ENCODE measurements at places on chromosomes 2 and 18.

GRCh38 chr2:27003007-27003406 lies 29.8 kb upstream of the TMEM214 start:
- no peak for DNase-seq
- peaks cover 2% of the 10 kb centered on the region for H3K27me3 ChIP-seq
- H3K36me3 ChIP-seq, result no peaks in the 10 kb centered on the region
- H3K4me1 ChIP-seq, result no peaks in the 10 kb centered on the region
- H3K4me3 ChIP-seq, result no peak overlapping the region

DNA sequence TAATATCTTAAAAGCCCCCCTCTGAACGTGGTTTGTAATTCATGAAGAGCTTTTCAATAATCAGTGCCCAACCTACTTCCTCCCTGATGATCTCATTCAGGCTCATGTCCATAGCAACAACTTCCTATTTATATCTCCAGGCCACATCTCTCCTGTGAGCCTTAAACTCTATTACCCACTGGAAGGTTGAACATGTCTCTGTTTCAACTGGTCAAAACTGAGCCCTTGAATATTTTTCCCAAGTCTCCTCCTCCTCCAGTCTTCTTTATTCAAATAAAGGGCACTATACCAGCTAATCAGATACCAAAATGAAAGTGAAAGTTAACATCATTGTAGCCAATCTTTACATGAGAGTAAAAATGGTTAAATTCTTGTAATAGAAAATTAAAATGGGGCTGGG lies 63.7 kb upstream of the ITGA4 start:
- no peaks in the 10 kb centered on the region for H3K36me3 ChIP-seq
- DNase-seq, result no peak
- peak overlapping the region; percentile 23 for H3K27ac ChIP-seq
- peak overlapping the region; percentile 57 for H3K4me3 ChIP-seq
- peaks cover 8% of the 10 kb centered on the region for H3K4me1 ChIP-seq

- DNase-seq, result no peak
- H3K27me3 ChIP-seq, result peaks cover 6% of the 10 kb centered on the region
- no peaks in the 10 kb centered on the region for H3K36me3 ChIP-seq
- no peaks in the 10 kb centered on the region for H3K4me1 ChIP-seq
- no peak overlapping the region for H3K27ac ChIP-seq
Observed at GRCh38 chr2:174052584-174052976, 87.4 kb upstream of the SP3 start.

DNA sequence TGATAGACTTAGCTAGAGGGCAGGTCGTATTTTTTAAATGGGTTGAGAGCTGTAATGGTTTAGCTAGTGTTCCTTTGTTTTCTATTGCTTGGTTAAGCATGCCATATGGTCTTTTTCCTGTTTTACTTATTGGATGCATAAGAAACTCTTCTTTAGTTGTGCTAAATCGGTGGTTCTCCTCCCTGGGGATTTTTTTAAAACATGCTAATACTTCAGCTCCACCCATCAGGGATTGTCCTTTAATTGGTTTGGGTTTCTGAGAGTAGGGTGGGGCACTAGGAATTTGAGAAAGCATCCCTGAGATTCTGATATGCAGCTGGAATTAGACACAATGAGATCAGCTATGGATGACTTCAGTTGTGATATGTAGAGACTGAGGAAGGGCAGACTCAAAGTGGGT lies 497.2 kb downstream of the THSD7B start:
- no peaks in the 10 kb centered on the region for H3K4me1 ChIP-seq
- H3K27ac ChIP-seq, result no peak overlapping the region
- no peak overlapping the region for H3K4me3 ChIP-seq
- DNase-seq, result no peak

- H3K36me3 ChIP-seq, result no peaks in the 10 kb centered on the region
- no peak overlapping the region for H3K4me3 ChIP-seq
- H3K4me1 ChIP-seq, result peaks cover 26% of the 10 kb centered on the region
- no peak for DNase-seq
Observed at GRCh38 chr2:136375017-136375901, 257.3 kb upstream of the CXCR4 start.

GRCh38 chr2:172671501-172671900 lies 64.1 kb upstream of the RAPGEF4 start:
- H3K27me3 ChIP-seq, result peaks cover 5% of the 10 kb centered on the region
- no peak for DNase-seq
- no peaks in the 10 kb centered on the region for H3K4me1 ChIP-seq
- H3K27ac ChIP-seq, result no peak overlapping the region
- H3K36me3 ChIP-seq, result no peaks in the 10 kb centered on the region

- no peak for DNase-seq
- H3K27me3 ChIP-seq, result peaks cover 2% of the 10 kb centered on the region
- H3K36me3 ChIP-seq, result no peaks in the 10 kb centered on the region
- H3K4me3 ChIP-seq, result no peak overlapping the region
- no peak overlapping the region for H3K27ac ChIP-seq
Observed at GRCh38 chr2:16686641-16687040, 21.0 kb upstream of the CYRIA start.

- H3K27me3 ChIP-seq, result no peaks in the 10 kb centered on the region
- H3K4me1 ChIP-seq, result peaks cover 8% of the 10 kb centered on the region
- H3K4me3 ChIP-seq, result no peak overlapping the region
Observed at GRCh38 chr2:191738667-191739066, 60.7 kb downstream of the NABP1 start.

GRCh38 chr2:159562248-159562647 lies 54.1 kb downstream of the BAZ2B start:
- H3K36me3 ChIP-seq, result no peaks in the 10 kb centered on the region
- no peak for DNase-seq
- H3K4me3 ChIP-seq, result no peak overlapping the region
- H3K27ac ChIP-seq, result no peak overlapping the region
- no peaks in the 10 kb centered on the region for H3K4me1 ChIP-seq
- H3K27me3 ChIP-seq, result no peaks in the 10 kb centered on the region

GRCh38 chr2:24076849-24077534 lies 866 bp upstream of the SF3B6 start:
- H3K27me3 ChIP-seq, result no peaks in the 10 kb centered on the region
- H3K27ac ChIP-seq, result peak overlapping the region; percentile 88
- no peak for DNase-seq
- H3K36me3 ChIP-seq, result peaks cover 18% of the 10 kb centered on the region

- H3K27me3 ChIP-seq, result no peaks in the 10 kb centered on the region
- H3K4me3 ChIP-seq, result peak overlapping the region; percentile 73
Observed at GRCh38 chr18:63210521-63210920, 109.0 kb downstream of the BCL2 start.

- no peak overlapping the region for H3K4me3 ChIP-seq
- H3K4me1 ChIP-seq, result no peaks in the 10 kb centered on the region
- peaks cover 82% of the 10 kb centered on the region for H3K36me3 ChIP-seq
- no peak overlapping the region for H3K27ac ChIP-seq
Observed at GRCh38 chr2:218648088-218648786, 11.2 kb downstream of the ZNF142 start.

DNA sequence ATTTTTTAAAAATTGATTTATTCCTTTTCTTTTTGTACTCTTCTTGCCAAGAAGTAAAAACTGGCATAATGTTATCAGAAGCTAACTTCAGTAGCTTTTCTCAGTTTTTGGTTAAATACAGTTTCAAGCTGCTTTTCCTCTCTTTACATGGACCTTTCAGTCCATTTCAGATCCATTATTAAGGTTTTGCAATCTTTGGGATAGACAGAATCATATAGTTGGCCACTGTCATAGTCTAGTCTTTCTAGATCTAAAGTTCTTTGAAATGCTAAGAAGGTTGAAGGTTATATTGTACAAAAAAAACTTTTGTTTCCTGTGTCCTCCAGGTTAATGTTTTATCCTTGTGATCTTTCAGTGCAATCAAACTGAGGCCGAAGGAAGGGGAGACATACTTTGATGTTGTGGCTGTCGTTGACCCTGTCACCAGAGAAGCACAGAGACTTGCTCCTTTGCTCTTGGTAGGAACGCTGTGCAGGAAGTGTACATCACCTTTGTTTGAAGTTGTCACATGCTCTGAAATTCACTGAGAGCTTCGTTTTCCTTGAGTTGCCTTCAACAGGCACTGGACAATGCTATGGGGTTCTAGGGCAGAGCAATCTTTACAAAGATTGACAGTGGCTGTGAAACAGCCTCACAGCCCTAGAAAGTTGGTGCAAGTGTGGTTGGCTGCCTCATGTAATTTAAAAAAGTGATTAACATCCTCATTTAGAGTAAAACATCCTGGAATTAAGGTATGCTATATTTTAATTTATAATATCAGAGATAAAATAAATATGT lies 79.1 kb downstream of the UGGT1 start:
- no peak for DNase-seq
- H3K27me3 ChIP-seq, result no peaks in the 10 kb centered on the region
- no peaks in the 10 kb centered on the region for H3K4me1 ChIP-seq
- H3K4me3 ChIP-seq, result no peak overlapping the region
- H3K27ac ChIP-seq, result no peak overlapping the region
- peaks cover 89% of the 10 kb centered on the region for H3K36me3 ChIP-seq

GRCh38 chr2:143936538-143936847 lies 583.4 kb downstream of the ZEB2 start:
- no peaks in the 10 kb centered on the region for H3K36me3 ChIP-seq
- no peak overlapping the region for H3K4me3 ChIP-seq
- peaks cover 35% of the 10 kb centered on the region for H3K27me3 ChIP-seq
- no peak overlapping the region for H3K27ac ChIP-seq
- peaks cover 6% of the 10 kb centered on the region for H3K4me1 ChIP-seq

DNA sequence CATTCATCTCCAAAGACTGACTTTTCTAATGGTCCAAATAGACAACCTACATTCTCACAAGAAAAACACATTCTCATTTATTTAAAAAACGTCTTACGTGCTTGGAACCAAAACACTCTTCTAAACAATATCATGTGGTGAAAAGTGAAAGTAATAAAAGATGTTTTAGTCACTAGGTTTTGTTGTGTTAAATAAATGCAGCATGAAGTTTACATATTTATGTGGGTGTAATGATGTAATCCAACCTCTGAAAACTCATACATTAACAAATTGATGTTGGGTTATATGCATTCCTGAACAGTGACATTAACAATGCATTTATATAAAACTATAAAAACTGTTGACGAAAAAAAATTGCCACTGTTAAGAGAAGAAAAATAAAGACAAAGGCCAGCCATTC lies 55.1 kb upstream of the ACVR2A start:
- DNase-seq, result no peak
- no peak overlapping the region for H3K4me3 ChIP-seq
- no peaks in the 10 kb centered on the region for H3K4me1 ChIP-seq
- no peaks in the 10 kb centered on the region for H3K27me3 ChIP-seq

DNA sequence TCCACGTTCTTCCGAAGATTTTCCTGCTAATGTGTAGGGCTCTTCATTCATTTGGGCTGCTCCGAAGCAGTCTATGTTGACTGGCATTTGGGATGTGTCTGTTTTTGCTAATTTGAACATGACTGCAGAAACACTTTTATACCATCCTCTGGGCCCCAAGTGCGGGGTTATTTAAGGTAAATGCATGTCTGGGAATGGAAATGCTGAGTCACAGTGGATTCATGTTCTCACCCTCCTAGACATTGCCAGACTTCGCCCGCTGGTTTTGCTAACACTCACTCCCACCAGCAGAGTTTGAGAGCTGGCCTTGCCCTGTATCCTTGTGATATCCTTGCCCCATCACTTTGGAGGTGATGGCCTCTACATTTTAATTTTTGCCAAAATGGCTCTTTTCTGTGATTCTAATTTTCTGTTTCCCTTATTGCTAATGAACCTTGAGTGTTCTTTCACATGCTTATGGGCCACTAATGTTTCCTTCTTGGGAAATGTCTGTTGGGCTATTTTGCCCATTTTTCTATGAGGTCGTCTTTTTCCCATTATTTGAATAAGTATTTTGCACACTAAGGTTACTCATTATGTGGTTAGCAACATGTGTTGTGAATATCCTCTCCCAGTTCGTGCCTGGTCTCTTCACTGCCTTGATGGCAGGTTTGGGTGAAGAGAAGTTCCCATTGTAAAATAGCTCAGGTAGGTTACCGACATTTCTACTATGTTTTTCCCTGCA lies 204.1 kb downstream of the GLI2 start:
- no peak overlapping the region for H3K27ac ChIP-seq
- DNase-seq, result no peak
- no peaks in the 10 kb centered on the region for H3K4me1 ChIP-seq

DNA sequence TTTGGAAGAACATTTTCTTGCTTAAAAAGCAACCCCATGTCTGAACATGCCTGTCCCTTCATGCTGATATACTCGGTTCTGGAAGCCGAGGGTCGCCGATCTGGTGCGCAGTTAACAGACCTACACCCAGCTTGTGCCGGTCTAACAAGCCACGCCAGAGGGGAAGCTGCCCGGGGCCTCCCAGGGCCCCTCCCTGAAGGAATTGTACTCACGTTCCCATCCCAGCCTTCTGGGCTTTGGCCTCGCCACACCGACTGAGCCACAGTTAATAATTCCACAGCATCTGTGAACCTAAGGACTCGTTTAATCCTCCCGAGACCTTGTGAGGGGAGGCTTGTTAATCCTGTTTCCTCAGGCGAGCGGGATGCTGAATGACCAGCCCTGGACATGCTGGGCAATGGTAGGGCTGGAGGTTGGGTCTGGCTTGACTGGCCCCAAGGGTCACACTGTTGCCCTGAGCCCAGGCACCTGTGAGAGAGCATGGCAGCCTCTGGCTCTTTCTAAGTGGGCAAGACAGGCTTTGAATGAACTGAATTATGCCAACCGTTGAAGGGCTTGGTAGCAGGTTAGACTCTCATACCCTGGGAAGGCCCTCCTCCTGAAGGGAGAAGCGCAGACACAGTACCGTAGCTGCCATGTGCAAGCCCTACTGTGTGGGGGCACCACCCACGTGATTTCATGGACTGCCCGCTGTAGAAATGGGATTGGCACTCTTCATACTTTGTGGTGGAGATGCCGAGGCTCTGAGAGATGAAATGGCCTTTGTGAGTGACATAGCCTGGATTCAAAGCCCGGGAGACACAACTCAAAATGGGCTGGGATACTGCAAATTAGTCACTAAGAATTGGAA lies 27.9 kb upstream of the ODC1 start:
- DNase-seq, result no peak
- no peaks in the 10 kb centered on the region for H3K36me3 ChIP-seq
- no peak overlapping the region for H3K4me3 ChIP-seq
- no peaks in the 10 kb centered on the region for H3K27me3 ChIP-seq
- peaks cover 4% of the 10 kb centered on the region for H3K4me1 ChIP-seq

DNA sequence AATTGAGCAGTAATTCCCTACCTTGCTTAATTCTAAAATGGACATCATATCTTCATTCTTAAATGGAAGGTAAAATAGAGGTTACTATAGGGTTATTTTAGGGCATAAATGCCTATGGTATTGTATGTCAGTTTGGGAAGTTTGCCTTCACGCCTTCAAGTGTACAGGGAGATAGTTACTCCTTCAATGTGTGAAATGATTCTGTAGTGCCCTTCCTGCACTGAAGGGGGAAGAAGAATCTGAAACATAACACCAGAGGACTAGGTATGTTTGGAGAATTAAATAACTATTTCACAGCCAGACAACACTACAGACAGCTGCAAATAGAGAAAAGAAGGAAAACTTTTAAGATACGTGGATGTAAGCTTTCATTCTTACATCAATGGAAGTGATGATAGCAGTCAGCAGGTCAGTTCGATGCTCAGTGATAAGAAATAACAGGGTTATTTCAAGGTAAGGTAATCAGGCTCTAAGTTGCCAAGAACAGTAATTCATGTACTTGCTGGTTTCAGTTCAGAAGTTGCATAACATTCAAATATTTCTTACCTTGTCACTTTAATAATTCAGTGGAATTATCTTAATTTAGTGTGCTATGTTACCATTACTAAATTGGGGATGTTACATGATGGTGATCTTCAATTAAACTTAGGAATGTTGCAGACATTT lies 4.0 kb downstream of the PKP4 start:
- peak overlapping the region; percentile 29 for H3K4me3 ChIP-seq
- no peaks in the 10 kb centered on the region for H3K27me3 ChIP-seq
- H3K36me3 ChIP-seq, result no peaks in the 10 kb centered on the region
- no peak overlapping the region for H3K27ac ChIP-seq
- no peak for DNase-seq

- no peaks in the 10 kb centered on the region for H3K27me3 ChIP-seq
- no peak for DNase-seq
- H3K27ac ChIP-seq, result no peak overlapping the region
Observed at GRCh38 chr2:148238561-148238960, 217.7 kb downstream of the MBD5 start.
